Stimulated activated CD4-positive, alpha-beta T cell treated with anti-CD3 and anti-CD28 coated beads, Interleukin-1b, Interleukin-23, amount 100 ng/mL, for 1 hour (primary cell): ENCODE measurements at places on chromosomes 16 and 17.

- no peak for DNase-seq
These were observed 37.0 kb upstream of the CDH1 start for GRCh38 chr16:68700120-68700519.

GRCh38 chr17:58534901-58535421 is 20.5 kb upstream of the MTMR4 start:
- no peak for DNase-seq

DNA sequence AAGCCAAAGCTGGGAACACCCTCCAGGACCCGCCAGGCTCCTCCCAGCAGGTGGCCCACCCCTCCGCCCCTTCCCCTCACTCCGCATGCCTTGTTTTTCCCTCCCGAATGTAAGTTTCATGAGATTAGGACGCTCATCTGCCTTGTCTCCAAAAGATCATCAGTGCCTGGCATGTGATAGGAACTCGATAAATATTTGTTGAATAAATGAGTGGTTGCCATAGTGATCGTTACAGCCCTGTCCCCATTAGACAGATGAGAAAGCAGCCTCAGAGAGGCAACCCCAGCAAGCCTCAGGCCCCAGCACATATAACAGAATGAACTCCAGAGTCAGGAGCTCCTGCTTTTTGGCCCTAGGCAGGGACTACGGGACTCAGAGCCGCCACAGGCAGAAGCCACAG is 5.0 kb downstream of the CAMKK1 start:
- no peak for DNase-seq

DNA sequence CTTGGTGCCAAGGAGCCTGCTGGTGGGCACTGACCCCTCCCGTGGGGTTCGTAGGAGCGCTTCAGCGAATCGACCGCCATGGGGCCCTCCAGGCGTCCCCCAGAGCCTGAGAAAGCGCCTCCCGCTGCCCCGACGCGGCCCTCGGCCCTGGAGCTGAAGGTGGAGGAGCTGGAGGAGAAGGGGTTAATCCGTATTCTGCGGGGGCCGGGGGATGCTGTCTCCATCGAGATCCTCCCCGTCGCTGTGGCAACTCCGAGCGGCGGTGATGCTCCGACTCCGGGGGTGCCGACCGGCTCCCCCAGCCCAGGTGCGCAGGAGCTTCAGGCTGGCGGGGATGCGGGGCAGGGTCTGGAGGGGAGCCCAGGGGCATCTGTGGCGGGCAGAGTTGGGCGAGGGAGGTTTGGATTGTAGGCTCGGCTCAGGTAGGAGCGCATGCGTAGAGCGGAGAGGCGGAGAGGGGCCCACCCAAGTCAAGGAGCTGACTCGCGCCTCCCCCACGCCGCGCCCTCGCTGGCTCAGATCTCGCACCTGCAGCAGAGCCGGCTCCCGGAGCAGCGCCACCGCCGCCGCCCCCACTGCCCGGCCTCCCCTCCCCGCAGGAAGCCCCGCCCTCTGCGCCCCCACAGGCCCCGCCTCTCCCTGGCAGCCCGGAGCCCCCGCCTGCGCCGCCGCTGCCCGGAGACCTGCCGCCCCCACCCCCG is 19.8 kb downstream of the FMNL1 start:
- no peak for DNase-seq

- no peak for DNase-seq
These were observed 19.1 kb downstream of the SDR42E2 start for GRCh38 chr16:22181426-22181825.

GRCh38 chr17:72025113-72025512 is 95.7 kb upstream of the SOX9 start:
- no peak for DNase-seq

GRCh38 chr17:29384901-29385300 is 5.3 kb upstream of the TAOK1 start:
- DNase-seq, result no peak

GRCh38 chr17:71409137-71409536 is 711.7 kb upstream of the SOX9 start:
- DNase-seq, result no peak

- no peak for DNase-seq
These were observed 8.3 kb upstream of the SPNS3 start for GRCh38 chr17:4425398-4425797.

DNA sequence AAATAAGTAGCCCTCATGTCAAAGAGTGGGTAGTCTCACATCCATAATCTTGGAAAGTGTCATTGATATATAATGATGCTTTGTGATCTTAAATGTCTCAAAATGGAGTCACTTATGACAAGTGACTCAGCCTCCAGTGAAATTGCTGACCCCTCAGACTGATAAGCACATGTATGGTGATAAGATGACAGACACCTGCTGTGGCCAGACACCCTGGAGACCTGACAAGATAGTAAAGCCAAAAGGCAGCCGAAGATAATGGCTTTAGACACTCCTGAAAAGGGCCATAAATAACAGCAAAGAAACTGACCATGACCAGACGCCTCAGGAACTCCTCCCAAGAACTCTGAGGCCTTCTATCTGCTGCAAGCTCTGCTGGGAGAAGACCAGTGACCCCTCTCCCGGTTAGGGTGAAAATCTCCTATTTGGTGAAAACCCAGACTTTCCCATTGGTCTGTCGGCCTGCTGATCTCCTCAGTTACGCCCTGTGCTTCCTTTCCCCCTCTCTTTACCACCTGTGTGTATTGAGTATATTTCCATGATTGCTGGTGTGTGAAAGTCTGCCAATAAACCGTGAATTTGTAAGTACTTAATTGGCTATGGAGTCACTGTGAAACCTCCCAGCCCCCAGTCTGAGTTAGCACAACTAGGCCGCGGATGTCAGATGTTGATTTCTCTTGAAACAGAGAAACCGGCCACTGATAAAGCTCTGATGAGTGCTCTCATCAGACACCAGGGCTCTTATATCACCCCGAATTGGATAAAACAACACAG is 226.7 kb upstream of the MYOCD start:
- no peak for DNase-seq

DNA sequence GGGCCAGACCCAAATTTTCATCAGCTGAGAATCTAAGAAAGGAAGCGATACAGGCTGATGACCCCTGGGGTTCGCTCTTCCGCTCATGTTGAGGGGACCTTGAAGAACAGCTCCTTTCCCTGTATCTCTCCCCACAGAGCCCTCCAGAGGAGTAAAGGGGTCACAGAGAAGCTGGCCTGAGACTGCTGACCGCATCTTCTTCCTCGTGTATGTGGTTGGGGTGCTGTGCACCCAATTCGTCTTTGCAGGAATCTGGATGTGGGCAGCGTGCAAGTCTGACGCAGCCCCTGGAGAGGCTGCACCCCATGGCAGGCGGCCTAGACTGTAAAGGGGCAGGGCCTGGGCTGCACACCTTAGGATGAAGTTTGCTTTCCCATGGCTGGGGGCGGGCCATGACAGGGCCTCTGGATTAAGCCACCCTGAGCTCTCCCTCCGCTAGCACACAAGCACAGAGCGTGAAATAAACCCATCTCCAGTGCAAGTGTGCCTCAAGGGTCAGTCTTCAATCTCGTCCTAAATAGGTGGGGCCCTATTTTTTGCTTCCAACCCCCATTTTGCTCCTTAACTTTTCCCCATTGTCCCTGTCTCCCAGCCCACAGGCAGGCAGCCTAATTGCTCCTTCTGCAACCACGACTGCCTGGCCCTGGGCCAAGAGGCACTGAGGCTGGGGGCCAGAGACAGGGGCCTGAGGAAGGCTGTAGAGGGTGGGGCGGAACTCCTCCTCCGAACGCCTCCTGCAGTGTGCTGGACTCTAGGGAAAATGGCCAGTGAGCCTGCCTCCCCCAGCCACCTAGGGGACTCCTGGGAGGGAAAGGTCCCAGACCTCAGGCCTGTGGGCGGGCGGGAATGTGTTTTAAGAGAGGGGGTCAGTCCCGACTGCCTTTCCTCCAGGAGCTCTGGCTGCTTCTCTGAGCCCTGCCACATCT is 3.6 kb downstream of the ZACN start:
- no peak for DNase-seq

GRCh38 chr16:68425498-68426346 is 22.6 kb downstream of the SMPD3 start:
- no peak for DNase-seq

- DNase-seq, result no peak
These were observed 18.3 kb downstream of the EARS2 start for GRCh38 chr16:23538919-23539278.
